ENCODE measurements at places on chromosomes 5 and 9.
A peak's percentile ranks its signal among the peaks of the same experiment; 100 is the strongest.

GRCh38 chr9:88319936-88320747, 68.1 kb upstream of the SPIN1 start:
- DNase-seq: no peak

DNA sequence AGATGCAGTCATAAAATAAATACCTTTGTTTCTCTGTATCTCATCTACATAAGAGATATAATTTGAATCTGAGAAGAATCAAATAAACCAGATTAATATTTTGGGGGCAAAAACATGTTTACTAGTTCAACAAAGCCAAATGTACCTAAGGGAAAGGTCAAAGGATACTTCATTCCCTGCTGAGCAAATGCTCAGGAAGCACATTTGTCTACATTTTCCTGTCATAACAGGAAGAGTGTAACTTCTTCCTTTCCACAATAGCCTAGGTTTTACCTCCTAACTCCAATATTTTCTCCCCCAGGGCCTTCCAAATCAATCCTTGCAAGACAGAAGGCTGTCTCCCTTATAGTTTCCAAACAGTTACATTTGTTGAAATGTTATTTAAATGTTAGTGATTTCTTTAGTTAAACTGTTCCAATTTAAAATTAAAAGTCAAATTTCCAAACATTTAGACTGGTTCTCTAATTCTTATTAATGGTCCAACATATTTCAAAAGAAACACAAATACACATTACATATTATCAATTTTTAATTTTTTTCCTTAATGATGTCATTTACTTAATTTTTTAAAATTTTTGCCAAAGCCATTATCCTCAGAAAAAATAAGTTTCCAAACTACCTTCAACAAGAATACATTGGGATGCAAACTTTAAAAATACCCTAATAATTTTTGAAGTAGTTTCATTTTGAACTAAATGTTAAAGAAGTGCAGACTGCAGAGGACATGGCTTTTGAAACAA, 67.8 kb downstream of the MEF2C start:
- DNase-seq: no peak

DNA sequence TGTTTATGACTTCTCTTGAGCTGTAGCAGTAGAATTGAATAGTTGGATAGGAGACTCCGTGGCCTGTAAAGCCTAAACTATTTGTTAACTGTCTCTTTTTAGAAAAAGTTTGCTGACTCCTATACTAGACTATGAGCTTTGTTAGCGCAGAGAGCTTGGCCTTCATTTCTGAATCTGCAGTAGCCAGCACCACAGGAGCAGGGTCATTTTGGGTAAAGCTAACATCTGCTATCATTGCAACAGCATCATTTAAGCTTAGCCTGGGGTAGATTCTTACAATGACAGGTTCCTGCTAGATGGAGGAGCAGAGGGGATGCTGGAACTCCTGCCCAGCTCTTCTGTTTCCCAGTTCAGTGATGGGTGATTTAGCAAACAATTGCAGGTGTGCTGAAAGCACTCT, 133.7 kb upstream of the ASTN2 start:
- no peak for DNase-seq

DNA sequence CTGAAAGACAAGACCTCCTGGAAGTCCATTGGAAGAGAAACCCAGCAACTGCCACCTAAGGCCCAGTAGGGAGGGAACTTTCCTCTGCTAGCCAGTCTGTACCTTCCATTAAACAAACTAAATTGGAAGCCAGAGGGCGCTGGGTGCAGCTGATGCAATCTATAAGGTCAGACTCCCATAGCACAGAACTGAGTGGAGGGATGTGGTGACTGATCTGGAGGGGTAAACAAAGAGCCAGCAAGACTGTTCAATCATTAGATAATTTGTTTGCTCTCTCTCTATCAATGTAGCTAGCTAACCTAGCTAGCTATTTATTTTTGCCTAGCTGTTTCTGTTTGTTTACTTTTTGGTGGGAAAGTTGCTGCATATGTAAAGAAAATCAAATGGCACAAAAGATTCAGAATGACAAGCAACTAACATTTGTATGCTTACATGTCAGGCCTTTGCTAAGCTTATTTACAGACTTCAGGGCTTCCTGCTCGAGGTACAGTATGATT, 291.8 kb upstream of the DAB2 start:
- DNase-seq: peak; percentile 16

DNA sequence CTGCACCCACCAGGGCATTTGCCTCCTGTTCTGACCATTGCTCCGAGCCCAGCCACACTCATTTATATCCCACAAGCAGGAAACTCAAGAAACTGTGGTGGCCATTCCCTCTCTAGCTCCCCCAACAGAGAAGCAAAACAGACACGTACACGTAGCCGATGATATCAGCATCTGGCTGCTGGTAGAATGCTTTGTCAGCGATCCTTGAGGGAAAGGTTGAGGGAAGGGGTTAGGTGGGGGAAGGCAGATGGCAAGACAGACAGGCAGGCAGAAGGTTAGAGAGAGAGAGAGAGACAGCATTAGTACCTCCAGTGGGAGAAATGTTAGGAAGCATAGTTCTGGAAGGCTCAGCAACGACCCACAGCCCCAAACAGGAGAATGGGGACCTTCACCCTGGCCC, 7.8 kb downstream of the HIGD2A start:
- DNase-seq: peak; percentile 39

DNA sequence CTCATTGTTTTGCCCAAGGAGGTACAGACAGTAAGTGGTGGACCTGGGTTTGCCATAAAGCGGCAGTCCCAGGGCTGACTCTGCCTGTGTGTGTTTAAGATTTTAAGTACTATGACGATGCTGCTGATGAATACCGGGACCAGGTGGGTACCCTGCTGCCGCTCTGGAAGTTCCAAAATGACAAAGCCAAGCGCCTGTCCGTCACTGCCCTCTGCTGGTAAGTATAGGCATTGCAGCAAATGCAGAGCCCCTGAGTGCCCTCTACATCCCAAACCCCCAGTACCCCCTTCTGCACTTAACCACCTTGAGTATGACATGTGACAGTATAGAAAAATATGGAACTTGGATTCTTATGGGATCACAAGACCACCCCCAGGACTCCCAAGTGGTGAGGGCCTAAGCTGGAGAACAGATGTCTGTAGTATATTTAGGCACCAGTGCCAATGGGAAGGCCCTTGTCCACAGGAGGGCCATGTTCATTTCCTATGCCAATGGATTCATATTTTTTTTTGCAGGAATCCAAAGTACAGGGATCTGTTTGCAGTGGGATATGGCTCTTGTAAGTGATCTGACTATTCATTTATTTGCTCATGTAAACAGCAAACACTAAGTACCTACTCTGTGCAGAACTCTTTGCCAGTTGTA, 22.0 kb downstream of the ENHO start:
- DNase-seq: peak; percentile 81

- no peak for DNase-seq
Observed at GRCh38 chr9:120267929-120268328, 312.0 kb downstream of the CDK5RAP2 start.

DNA sequence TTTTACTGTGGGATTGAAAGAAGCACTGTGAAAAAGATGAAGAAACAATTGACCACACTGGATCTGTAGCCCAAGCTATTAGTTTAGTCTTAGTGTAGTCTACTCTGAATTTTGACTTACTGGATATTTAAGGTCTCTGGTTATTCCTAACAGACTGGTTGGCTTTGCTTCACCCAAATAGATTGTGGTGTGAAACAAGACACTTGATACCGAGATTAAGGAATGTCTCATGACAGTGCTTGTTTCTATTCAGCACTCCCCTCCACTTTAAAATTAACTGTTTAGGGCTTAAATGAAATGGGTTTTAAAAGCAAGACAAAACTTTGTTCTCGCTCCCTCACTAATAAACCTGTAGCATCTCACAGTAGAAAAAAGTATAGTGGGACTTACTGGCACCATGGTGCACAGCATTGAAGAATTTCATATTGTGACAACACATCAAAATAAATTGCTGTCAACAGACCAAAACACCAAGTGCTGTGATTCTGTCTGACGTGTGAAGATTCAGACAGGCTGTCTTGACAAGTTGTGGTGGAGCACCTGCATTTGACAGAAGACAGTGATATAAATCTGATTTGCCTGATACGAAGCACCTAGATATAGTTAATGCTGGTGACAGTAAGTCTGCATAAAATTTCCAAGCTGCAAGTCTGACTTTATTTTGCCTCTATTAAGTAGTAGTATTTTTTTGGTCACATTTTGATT, 73.1 kb downstream of the PBX3 start:
- no peak for DNase-seq

DNA sequence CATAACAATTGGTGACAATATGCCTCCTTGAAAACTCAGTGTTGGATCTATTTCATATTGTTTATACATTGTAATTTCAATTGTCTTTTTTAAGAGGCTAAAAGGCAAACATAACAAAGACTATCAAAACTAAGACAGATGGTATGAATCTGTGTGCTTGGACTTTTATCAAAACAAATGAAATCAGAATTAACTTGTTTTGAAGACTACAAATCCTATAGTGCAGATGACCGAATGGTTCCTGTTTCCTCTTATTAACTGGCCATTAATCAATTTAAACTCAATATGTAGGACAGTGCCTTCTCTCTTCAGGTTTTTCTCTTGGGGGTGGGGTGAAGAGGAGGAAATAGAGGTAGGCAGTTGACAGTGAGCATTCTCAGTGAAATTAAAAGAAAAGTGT, 366.9 kb upstream of the GRAMD2B start:
- no peak for DNase-seq

- no peak for DNase-seq
Observed at GRCh38 chr5:175686396-175686795, 28.5 kb downstream of the HRH2 start.

GRCh38 chr5:158921441-158922262, 178.1 kb downstream of the EBF1 start:
- DNase-seq: no peak

- no peak for DNase-seq
Observed at GRCh38 chr9:129108805-129109536, 1.6 kb downstream of the CRAT start.

DNA sequence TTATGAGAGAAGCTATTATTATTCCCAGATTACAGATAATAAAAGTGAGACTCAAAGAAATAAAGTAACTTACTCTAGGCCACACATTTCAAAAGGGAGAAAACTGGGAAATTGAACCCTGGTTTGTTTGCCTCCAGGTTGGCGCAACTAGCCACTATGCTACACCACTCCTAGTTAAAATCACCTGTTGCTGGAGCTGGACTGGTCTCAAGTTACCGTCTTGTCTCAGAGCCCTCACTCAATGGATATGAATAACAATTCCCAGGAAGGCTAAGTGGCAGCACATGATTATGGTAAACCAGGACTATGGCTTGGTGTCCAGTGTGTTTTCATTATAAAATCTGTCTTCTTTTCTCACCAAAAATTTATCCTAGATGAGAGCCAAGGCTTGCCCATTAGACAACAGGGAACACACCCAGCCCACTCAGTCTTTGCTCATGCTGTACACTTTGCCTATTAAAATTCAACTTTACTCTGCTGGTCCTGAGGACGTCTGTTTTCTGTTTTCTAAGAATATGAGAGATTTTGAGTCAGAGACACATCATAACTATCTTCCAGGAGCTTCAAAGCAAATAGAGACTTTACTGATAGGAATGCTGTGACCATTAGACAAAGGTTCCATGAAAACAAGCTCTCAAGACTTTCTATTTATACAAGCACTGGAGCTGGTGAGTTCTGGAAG, 58.1 kb downstream of the ADRB2 start:
- DNase-seq: no peak

GRCh38 chr9:134963546-134963945, 45.8 kb upstream of the FCN1 start:
- no peak for DNase-seq

DNA sequence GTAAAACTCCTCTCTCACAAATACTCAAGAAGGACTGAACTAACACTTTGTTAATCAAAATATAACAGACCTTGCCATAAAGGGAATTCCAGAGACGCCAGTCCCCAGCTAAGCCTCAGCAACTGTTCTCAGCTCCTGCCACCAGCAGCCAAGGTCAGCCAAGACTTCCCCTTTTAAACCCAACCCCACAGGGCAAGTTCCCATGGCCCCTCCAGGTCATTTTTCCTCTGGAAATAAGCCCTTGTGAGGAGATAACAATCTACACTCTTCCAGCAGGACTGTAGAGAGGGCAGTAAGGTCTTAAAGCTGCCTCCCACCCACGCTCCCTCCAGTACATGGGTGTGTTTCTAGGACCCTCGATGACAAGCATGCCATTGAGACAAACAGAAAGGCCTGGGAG, 78.3 kb downstream of the DPYSL3 start:
- no peak for DNase-seq

GRCh38 chr9:134442486-134443173, 116.4 kb downstream of the RXRA start:
- DNase-seq: no peak

DNA sequence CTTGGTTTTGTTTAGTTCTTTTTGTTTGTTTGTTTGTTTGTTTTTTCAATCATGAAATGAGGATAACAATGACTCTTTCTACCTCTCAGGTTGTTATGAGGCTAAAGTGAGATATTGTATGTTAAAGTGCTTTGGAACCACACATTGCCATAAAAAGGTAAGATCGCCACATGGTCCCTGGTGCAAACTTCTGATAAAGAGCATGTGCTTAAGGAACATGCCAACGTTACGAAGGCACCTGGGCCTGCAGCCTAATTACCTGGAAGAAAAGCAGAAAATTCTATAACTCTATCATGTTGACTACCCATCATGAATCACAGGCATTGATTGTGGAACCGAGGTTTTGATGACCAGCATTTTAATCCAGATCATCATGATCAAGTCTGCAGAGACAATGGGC, 151.8 kb downstream of the DROSHA start:
- no peak for DNase-seq

DNA sequence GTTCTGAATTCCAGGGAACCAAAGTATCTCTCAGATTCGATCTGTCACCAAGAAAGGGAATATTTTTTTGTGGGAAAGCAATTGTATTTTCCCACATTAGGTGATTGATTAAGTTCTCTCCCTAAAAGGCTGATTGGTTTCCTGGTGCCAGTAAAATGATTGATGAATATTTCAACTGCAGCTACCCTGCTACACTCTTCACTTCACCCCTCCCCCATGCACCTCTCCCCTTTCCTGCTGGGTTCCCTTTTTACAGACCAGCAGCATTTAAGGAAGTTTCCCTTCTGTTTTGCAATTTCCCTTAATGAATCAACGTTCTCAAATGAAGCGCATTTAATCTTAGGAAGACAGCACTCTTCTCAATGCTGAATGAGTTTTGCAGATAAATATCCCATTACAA, 13.1 kb downstream of the NR6A1 start:
- DNase-seq: no peak

- no peak for DNase-seq
Observed at GRCh38 chr5:6734243-6734700, 21.0 kb downstream of the TENT4A start.

DNA sequence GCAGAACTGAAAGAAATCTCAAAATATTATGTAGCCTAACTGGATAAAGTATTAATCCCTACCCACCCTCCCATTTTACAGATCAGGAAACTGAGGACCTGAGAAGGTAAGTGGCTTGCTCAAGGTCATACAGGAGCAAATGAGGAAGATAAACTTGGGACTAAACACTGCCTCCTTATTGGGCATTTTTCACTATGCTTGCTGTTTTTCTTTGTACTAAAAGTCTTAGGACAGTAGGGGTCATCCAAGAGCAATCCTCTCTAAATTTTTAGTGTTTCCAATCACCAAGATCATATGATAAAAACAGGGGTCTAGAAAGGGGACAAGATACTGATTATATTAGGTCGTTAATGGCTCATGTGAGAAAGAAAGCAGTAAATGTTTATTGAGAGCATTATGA, 80.8 kb downstream of the RORB start:
- no peak for DNase-seq

GRCh38 chr9:78010445-78010844, 21.2 kb downstream of the GNAQ start:
- no peak for DNase-seq

Data from HEK293T (cell line).